ENCODE measurements at places on chromosomes 11 and 22.
A peak's percentile ranks its signal among the peaks of the same experiment; 100 is the strongest.

DNA sequence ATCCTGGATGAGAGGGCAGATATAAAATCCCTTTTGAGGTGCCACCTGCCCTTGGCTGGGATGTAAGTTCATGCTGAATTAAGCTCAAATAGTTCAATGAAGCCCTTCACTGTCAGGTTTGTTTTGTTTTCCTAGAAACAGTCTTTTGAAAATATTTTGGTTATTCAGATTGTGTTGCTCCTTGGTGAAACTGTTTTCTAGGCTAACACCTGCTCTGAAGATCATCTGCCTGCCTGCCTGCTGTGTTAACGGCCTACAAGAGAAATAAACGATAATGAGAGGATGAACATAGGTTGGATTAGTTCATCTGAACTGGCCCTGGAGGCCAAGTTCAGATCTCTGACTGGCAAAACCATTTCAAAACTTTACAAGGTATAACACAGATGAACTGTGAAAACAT is 67.4 kb downstream of the ZBTB44 start:
- no peak for DNase-seq

DNA sequence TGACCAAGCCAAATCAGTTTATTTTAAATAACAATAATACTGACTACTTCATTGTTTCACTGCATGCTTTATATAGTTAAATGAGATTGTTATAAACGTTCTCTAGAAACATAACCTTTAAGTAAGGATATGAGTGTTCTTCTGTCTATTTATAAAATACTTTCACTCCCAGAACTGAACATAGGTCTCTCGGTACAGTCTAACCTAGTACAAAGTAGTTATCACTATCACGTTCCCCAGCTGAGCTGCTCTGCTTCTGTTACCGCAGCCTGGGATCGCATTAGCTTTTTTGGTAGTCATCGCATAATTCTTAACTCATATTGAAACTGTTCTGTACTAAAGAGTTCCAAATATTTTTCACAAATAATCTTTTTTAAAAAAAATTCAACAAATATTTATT is 143.6 kb downstream of the WNT11 start:
- no peak for DNase-seq

GRCh38 chr22:17945888-17946648 is 78.3 kb downstream of the MICAL3 start:
- no peak for DNase-seq

DNA sequence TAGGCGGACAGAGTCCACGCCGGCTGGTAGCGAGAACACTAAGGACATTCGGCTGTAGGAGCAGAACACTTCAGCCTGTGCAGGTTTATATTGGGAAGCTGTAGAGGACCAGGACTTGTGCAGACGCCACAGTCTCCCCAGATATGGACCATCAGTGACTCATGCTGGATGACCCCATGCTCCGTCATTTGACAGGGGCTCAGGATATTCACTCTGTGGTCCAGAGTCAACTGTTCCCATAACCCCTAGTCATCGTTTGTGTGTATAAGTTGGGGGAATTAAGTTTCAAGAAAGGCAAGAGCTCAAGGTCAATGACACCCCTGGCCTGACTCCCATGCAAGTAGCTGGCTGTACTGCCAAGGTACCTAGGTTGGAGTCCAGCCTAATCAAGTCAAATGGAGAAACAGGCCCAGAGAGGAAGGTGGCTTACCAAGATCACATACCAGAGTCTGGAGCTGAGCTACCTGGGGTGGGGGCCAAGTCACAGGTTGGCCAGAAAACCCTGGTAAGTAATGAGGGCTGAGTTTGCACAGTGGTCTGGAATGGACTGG is 17.2 kb downstream of the P2RY2 start:
- no peak for DNase-seq

DNA sequence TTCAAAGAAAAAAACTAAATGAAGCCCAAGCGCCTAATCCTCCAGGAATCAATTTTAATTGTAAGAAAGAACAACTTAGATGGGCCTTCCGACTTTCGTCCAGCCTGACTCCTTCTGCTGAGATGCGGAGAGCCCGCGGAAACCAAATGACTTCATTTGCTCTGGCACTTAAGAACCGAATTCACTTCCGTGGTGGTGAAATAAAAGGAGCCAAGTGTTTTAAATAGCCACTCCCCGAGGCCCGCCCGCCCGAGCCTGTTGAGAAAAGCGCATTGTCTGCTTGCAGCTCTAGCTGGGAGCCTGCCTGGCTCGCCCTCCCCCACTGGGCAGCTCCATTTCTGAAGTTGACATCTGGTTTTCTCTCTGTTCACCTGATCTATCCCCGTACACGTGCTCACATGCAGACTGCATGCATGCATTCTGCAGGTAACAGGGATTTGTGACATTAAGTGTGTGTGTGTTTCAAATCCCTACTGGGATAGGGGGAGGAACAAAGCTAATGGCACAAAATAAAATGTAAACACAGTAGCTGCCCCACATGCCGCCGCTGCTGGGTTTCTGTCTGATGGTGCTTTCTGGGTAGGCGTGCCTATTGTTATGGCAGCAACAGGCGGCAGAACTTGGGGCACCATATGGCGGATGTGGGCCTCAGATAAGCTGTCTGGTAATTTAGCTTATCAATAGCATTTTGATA is 6.2 kb downstream of the TEAD1 start:
- DNase-seq: peak; percentile 91

GRCh38 chr11:60629399-60629798 is 70.0 kb upstream of the MS4A8 start:
- DNase-seq: no peak

DNA sequence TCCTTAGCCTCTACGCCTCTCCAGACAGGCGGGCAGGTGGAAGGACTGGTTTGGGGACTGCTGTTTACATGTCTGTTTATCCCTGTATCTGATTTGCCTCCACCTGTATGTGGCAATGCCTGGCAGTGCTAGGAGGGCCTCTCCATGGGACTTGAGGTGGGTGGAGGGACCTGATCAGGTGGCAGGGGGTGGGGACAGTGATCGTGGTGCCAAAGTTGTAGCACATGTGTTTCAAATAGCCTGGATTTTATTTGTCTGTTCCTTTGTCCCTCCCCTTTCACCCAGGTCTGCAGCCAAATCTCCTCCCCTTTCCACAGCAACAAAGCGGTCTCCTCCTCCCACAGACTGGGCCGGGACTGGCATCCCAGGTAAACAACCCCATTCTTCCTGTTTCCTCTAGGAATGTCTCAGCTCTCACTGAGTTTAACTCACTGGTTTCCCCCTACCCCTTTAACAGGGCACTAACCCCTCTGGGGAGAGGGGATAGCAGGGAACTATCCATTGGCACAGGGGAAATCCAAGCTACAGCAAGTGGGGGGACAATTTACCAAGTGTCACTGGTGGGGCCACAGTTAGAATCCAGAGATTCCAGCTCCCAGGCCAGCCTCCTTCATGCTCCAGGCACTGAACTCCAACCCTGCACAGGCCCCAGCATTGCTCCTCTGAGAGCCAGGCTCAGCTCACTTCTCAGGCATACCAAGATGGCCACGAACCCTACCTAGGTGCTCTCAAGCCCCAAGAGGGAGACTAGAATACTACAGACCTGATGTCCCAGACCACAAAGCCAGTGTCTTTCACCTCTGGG is 22.9 kb upstream of the TLCD5 start:
- DNase-seq: no peak
